ENCODE measurements at places on chromosomes 2 and 18.

GRCh38 chr2:147098940-147099339 lies 745.9 kb upstream of the ACVR2A start:
- no peak for DNase-seq

DNA sequence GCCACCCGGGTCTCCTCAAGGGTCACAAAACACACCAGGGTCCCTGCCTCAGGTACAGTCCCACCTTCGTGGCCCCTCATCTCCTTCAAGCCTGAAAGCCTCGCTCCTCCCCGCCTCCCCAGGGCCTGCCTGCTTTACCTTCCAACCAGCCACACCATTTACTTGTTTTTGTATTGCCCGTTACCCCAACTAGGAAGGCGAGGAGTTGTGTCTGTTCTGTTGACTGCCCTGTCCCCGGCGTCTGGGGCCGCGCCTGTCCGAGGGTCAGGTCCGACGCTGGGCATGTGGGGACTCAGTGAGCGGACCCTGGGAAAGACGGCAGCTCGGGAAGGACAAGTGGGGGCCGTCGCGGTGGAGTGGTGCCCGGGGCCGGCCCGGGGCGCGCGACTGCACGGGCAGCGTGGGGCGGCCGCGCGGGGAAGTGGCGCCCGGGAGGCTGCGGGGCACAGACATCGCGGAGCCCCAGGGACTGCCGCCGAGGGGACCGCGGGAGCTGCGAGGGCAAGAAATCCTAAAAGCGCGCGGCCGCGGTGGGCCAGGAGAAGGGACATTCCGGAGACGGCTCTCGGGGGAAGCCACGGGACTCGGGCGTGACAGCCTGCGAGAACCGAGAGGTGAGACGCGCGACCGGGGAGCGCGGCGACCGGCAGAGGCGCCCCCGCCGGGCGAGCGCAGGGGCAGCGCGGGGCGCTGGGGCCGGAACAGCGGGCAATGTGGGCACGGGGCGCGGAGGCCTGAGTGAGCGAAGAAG lies 797 bp upstream of the GRHL1 start:
- DNase-seq = peak; percentile 75

GRCh38 chr2:64666810-64667438 lies 13.2 kb upstream of the SERTAD2 start:
- no peak for DNase-seq

DNA sequence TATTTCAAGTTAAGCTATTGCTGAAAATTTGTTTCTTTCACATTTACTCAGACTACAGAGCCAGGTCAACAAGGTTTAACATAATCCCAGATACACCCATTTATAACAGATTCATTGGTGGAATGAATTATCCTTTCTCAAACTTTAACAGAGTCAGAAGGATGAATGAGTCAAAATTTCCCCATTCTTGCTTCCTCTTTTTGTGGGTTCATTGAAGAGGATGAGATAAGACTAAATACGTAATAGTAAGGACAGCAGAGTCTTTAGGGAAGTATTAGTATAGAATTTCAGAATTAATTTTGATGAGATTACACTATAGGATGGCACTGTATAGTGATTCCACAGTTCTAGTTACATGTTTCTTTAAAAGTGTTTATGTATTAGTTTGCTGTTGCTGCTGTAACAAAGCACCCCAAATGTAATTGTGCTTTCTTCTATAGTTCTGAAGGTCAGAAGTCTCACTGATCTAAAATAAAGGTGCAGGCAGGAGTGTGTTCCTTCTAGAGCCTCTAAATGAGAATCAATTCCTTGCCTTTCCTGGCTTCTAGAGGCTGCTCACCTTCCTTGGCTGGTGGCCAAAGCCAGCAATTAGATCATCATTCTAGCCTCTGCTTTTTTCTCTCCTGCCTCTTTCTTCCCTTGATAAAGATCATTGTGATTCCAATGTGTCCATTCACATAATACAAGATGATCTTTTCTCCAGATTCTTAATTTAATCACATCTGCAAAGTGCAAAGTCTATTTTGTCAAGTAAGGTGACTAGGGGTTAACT lies 309.3 kb upstream of the PIK3C3 start:
- no peak for DNase-seq

DNA sequence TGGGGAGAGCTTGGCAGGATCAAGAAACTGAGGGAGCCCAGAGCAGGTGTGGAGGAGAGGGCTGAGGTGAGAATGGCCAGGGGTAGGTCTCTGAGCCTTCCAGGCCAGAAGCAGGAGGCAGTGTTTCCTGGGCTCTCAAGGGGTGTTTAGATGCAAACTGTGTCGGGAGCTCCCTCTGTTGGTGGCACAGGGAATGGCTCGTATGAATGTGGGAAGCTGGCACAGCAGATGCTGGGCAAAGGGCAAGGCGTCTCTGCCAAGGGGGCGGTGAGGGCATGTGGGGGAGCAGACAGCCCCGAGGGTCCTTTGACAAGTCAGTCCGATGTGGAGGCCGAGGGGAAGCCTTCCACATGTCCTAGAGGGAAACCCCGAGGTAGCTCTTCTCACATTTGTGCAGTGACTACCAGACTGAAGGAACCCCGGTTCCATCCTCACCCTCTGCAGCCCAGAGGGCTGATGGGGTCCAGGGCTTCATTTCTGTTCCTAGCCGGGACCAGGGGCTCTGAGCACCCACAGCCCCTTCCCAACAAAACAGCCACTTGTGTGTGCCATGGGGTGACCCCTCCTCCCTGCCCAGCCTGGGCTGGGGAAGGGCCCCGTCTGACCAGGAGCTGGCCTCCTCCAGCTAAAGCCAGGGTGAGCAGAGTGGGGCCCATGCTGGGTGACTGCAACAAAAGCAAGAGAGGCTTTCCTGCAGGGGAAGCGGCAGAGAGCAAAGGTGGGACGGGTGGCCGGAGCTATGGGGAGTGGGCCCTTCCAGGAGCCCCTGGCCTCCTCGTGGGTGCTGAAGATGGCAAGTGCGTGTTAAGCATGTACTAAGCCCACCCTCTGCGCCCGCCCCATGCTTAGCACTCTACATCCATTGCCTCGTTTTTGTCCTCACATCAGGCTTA lies 103.4 kb downstream of the SEPTIN10 start:
- DNase-seq = peak; percentile 91

- DNase-seq = no peak
These were observed 44.4 kb upstream of the TMEM182 start for GRCh38 chr2:102717308-102718018.

- DNase-seq = no peak
These were observed 112.0 kb upstream of the THOC1 start for GRCh38 chr18:379681-380330.

DNA sequence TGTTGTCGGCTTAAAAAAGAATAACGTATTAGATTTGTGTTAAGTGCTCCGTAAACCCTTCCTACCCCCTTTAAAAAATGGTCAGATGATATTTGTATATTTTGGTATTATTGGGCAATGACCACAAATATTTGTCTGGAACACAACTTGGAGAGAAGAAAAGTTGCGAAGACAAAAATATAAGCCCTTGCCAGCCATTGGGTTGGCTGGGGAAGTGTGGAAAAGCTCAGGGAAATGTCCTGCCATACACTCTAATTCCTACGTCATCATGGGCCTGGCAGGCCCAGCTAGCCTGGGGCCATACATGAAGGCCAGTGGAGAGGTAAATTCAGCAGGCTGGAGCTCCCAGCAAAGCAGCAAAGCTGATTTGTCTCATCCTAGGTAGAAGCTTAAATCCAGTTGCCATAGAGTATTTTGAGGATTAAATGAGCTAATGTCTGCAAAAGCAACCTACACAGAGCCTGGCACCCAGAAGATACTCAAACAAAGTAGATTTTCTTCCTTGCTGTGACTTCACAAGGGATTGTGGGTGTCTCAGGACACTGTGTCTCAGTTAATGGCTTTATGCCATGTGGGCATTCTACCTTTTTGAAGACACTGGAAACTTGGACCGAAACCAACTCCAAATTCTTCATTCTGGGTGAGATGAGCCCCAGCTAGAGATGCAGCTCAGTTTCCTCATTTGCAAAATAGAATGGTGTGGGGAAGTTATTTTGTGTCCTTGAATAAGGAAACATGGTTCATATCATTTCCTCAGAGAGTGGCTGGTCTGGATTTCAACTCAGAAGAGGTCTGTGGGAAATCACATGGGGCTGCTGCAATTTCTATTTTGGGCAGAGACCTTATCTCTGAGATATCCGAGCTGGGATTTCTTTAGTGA lies 87.9 kb upstream of the MAP4K3 start:
- no peak for DNase-seq

DNA sequence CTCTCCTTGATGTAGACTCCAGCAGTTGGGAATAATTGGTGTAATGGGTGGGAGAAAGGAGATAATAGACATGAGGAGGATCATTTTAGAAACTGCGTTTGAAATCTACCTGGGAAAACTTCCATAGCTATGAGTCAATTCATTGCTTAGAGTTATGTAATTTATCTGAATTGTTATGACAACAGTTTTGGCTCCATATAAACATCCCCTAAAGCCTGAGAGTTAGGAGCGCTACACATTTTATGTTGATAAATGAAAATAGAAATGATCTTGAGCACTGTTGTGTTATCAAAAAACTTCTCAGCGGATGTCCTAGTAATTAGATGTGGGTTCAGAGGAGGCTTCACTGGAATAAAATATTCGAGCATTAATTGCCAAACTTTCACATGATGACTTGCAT lies 573.4 kb downstream of the TSN start:
- DNase-seq = no peak

- DNase-seq = no peak
These were observed 888 bp downstream of the FASTKD2 start for GRCh38 chr2:206766057-206766930.

- DNase-seq = no peak
These were observed 9.3 kb upstream of the EFEMP1 start for GRCh38 chr2:55932843-55933242.

DNA sequence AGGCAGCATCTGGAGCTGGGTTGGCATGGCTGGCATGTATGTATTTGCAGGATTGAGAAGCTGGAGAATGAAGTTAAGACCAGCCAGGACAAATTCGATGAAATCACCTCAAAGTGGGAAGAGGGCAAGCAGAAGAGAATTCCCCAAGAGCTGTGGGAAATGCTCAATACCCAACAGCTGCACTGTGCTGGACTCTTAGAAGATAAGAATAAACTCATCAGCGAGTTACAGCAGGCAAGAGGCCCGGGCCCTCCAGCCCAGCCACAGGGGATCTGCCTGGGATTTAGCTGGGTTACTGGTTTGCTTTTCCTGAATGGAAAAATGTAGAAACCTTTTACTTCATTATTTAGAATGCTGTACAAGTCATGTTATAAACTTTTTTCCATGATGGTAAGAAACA lies 22.5 kb downstream of the DRC1 start:
- DNase-seq = no peak

DNA sequence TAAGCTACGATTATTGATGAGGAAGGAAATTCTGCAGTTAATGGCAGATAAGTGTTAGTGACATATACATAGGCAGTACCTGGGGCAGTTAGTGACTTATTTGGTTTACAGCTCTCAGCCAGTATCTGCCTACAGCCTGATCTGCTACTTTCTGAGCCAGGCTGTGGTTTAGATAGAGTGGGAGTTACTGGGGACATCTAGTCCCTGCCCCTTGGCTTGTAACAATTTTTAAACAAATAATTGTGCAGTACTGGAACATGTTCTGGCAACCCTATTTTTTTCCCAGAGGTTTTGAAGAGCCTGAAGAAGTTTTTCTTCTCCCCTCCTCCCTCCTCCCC lies 2.3 kb downstream of the KIF5C start:
- no peak for DNase-seq

DNA sequence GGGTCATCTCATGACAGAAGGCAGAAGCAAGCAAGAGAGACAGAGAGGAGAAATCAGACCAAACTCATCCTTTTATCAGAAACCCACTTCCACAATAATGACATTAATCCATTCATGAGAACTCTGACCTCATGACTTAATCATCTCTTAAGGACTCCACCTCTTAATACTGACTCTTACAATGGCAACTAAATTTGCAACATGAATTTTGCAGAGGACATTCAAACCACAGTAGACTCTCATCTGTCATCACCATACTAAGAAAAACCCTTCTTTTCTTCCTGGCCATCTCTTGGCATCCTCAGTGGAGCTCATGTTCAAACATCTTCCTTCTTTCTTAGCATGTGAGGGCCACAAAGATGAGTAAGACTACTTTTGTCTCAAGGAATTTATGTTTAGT lies 476.2 kb upstream of the RAB12 start:
- no peak for DNase-seq

GRCh38 chr2:205002390-205002789 lies 457.1 kb downstream of the PARD3B start:
- DNase-seq = no peak

DNA sequence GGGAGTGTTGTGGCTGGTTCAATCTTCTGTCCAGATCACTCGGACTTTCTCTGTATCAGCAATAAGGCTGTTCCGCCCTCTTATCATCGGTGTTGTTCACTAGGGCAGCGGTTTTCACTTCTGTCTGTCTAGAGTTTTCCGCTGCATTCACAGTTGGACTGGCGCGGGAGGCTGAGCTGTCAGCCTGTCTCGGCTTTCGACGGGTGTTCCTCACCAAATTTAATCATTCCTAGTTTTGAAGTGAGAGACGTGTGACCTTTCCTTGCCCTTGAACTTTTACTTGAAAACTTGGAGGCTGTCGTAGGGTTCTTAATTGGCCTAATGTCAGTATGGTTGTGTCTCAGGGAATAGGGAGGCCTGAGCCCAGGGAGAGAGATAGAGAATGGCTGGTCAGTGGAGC lies 108.3 kb downstream of the NFATC1 start:
- DNase-seq = no peak

DNA sequence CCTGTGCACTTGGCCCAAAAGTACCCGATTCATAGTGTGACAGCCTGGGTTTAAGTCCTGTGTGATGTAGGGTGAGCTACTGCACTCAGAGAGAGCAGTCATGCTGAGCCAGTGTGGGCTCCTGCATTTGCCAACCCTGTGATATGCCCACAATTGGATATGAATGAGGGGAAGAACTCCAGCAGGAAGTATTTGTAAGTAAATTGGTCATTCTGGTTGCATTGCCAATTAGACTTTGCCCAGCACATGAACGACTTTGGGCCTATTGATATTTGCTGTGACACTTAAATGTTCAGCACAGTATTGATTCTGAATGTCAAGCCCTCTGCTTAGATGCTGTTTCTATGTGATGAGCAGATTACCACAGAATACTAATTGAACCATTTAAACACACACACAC lies 570.9 kb downstream of the PIK3C3 start:
- no peak for DNase-seq

DNA sequence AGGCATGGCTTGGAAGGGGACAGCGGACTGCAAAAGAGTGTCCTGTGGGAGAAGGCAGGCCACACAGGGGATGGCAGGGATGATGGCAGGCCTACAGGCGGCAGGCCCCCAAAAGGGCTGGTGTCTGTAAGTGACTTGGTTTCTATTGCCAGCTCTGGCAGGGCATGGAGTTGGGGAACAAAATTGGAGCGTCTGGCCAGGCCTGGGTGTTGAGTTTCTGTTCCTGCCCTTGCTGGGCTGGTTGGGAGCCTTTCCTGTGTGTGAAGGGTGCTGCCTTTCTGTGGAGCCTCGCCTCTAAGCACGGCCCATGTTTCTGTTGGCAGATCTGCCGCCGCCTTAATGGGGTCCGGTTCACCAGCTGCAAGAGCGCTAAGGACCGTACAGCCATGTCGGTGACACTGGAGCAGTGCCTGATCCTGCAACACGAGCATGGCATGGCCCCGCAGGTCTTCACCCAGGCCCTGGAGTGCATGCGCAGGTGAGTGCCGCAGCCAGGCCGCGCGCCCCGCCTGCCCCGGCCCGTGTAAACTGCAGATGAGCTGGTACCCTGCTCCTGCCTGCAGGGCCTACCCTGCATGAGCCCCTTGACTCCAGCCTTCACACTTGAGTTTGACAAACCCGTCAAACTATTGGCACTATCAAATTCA lies 31.5 kb downstream of the COA5 start:
- DNase-seq = no peak

GRCh38 chr18:8503248-8503647 lies 106.0 kb upstream of the RAB12 start:
- DNase-seq = no peak

- DNase-seq = no peak
These were observed 15.1 kb upstream of the KCNE4 start for GRCh38 chr2:223036790-223037444.

All from urothelium cell line (cell line).